Pulmonary artery endothelial cell (primary cell): ENCODE measurements at places on chromosomes 16 and 17. TPM values are rescaled to one million over a fixed set of nuclear protein-coding genes. Genes with fewer than 3 reads are reported as not detected.

Gene GRAP
- total RNA-seq = 16.5 and 20.5 TPM in 2 replicates

Gene PHLPP2
- 5.9 and 9.7 TPM in 2 replicates for total RNA-seq

Gene LCMT1
- total RNA-seq = 26.6 and 29.7 TPM in 2 replicates

Gene NOXO1
- 0.07 and 0.13 TPM in 2 replicates for total RNA-seq

GRCh38 chr17:8162233-8162996 is at the start of gene VAMP2:
Gene VAMP2 (minus strand): TSS chr17:8162948. CDS start chr17:8162879, 69 bp downstream.
- DNase-seq = no peak

- DNase-seq = no peak
Measured at GRCh38 chr16:85290626-85291301, 178.5 kb upstream of the CIBAR2 start.

Gene CDRT15L2
- not detected in 2 replicates for total RNA-seq

DNA sequence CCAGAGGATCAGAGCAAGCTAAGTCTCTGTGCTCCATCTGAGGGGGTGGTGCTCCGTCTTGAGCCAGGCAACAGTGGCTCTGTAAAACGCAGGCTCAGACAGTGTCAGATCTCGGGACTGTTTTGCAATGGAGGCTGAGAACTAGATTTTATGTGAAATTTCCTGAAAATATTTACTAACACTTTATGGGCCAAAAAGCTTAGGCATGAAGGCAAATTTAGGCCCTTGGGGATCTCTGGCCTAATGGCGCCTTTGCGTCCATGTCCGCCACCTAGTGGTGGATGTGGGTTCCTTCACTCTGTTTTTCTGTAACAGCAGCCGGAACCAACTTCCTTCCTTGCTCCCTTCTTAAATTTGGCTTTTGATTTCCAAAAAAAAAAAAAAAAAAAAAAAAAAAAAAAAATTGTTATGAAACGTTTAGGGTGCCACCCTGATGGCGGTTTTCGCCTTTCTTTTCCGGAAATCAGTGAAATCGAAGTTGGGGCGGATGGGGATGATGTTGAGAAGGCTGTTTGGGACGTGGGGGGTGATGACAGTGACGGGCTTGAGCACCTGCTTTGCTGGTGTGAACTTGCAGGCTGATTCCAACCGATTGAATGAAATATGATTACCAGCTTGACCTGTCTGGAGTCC is 14.0 kb upstream of the ELAC2 start:
- DNase-seq = no peak
